T follicular helper cell (primary cell): ENCODE measurements at places on chromosomes 2 and 18.

DNA sequence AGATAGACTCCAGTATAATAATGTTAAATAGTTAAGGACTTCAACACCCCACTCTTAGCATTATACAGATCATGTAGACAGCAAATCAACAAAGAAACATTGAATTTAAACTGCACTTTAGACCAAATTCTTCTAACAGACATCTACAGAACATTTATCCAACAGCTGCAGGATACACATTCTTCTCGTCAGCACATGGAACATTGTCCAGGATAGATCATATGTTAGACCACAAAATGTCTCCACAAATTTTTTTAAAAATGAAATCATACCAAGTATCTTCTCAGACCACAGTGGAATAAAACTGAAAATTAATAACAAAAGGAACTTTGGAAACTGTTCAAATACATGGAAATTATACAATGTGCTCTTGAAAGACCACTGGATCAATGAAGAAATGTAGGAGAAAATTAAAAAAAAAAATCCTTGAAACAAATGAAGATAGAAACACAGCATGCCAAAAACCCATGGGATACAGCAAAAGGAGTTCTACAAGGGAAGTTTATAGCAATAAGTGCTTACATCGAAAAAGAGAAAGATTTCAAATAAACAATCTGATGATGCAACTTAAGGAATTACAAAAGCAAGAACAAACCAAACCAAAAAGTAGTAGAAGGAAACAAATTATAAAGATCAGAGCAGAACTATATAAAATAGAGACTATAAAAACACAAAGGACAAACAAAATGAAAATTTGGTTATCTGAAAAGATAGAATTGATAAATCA, 12.3 kb upstream of the SPP2 start:
- no peak for DNase-seq

DNA sequence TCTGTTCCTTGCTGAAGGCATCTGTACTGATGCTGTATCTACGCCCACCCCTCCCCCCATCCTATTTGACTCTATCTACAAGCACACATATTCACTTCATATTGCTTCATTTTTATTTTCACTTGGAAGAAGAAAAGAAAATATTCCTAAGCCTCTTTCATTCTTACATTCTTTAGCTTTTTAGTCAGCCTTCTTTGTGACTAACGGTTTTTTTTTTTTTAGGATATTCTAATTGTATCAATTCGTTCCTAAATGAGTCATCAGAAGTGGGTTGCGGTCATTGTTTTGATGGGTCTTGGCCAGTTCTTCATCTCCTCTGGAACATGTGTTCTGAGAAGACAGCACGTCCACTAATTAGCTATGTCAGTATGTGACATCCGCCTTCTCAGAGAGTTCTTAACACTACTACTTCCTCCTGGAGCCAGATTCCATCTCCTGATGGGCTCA, 88.7 kb downstream of the MYO1B start:
- DNase-seq: no peak

- DNase-seq: no peak
Observed at GRCh38 chr2:230492107-230492506, 76.1 kb downstream of the SP100 start.

GRCh38 chr2:105886029-105886454, 141.3 kb downstream of the NCK2 start:
- DNase-seq: no peak

- DNase-seq: no peak
Observed at GRCh38 chr2:85400023-85400422, 10.1 kb downstream of the CAPG start.

- no peak for DNase-seq
Observed at GRCh38 chr2:44273596-44273995, 1.7 kb upstream of the SLC3A1 start.

- DNase-seq: no peak
Observed at GRCh38 chr2:96245609-96246390, 20.0 kb downstream of the TMEM127 start.

DNA sequence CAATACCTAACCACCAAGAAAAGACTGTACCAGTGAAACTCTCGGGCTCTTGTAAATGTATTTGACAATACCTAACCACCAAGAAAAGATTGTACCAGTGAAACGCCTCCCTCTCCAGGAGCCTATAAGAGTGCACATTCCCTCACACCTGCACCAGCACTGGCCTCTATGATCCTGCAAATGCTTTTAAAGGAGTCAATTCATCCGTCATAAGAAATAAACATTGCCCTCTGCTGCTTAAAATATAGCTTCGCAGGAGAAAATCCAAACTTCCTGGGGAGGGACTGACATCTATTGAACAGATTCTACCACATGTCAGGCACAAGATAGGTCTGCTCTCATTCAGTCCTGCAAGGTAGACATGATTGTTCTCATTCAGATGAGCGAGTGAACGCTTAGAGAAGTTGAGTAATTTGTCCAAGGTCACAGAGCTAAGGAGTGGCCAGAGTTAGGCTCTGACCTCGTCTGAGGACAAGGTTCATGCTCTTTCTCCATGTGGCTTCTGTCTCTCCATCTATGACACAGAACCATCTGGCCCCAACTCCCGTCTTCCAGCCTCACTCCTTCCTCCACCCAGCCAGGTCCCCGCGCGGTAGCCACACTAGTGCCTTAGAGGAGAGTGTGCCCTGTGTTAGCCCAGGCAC, 38.7 kb downstream of the MCFD2 start:
- no peak for DNase-seq

GRCh38 chr2:109135359-109136197, 6.6 kb downstream of the SH3RF3 start:
- DNase-seq: no peak

- DNase-seq: no peak
Observed at GRCh38 chr2:238165288-238165921, 6.6 kb downstream of the ERFE start.

GRCh38 chr2:1305342-1306013, 107.8 kb upstream of the TPO start:
- no peak for DNase-seq

DNA sequence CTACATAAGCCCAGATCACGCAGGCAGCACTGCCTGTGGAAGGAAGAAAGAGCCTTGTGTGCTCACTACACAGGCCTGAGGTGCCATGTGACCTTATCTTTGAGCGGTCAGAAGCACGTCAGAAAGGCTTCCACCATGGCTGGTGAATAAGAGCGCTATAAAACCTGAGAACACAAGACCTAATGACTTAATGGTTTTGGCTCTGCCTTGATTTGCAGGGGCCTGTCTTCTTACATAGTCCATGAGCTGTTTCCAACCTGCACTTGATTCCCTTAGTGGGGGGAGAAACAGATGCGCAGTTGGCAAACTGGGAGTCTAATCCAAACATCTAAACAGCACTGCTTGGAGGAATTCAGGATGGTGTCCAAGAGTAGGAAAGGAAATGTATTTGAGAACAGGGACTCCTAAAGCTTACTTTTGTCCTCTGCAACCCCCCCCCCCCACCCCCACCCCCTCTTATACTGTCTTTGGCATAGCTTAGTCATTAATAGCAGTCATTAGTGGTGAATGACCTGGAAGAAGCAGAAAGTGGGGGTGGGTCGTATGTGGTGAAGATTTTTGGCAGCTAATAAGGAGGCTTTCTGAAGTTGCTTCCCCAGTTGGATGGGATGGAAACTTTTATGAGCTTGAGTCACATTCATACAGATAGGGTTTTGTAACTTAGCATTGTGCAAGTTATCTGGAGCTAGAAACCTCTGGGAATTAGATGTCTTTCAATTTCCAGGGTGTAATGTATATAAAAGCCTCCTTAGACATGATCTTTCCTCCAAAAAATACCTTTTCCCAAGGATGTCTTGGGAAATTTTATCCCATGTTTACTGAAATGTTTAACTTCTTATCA, 454.1 kb downstream of the MEIS1 start:
- no peak for DNase-seq

DNA sequence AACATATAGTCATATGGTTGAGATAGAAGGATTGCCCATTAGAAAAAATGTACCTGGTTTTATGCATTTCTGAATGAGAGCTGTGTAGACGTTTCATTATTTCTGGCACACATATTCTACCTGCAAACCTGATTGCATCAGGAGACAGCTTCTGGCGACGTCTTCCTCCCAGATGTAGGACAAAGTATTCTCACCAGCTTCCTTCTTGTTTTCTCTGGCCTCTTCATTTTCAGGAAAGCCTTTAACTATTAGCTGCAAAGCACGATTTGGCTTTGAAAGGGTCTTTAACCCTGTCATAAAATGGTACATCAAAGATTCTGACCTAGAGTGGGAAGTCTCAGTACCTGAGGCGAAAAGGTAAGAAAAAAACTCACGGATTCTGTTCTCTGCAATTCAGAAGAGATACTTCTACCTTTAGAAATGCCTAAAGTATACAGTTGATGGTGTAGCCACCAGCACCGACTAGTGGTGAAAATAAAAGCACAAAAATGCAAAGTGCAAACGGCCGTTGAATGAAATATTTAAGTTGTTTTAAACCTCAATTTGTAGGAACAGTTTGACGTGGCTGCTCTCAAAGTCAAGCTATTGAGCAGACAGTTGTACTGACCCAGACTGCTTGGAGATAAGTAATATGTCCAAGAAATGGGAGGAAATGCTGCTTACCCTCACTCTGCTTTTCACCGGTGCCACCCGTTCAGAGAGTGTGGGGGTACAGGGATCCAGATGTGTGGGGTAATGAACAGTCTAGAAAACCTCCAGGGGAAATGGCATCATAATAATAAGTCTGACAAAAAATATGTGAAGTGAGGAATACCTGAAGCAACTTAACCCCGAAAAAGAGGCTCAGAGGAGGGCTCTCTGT, 20.2 kb downstream of the IL18RAP start:
- DNase-seq: no peak

DNA sequence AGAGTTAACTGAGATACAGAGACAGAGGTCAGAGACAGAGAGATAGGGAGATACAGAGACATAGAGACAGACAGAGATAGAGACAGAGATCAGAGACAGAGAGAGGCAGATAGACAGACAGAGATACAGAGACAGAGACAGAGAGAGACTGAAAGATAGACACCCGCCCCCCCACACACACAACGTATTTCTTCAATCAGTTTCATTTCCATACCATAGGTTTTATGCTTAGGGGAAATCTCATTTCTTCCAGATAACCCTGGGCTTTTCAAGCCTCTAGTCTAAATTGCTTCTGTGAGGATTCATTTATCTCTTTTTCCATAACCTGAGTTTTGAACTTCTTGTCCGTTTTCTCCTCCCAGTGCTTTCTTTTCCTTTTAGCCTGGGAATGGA, 94.6 kb downstream of the CD8B2 start:
- no peak for DNase-seq

DNA sequence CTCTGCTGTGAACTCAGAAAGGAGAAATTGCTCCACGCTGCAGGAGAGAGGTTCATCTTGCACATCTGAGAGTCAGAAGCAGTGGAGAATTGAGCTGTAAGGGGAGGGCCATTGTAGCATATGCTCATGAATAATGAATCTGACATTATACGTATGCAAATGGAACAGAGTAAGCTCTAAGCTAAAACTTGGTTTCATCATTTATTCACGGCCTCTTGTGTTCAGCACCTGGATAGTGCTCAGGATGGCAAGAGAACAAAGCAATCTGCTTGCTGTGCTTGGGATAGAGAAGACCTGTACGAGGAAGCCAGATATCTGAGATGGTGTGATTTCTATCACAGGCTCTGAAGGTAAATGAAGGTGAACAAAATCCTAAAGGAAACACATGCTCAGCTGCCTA, 87.9 kb upstream of the GCFC2 start:
- DNase-seq: no peak

GRCh38 chr18:13136056-13136903, 82.3 kb upstream of the LDLRAD4 start:
- peak; percentile 40 for DNase-seq
